ENCODE measurements at places on chromosomes 2 and 18.
A peak's percentile ranks its signal among the peaks of the same experiment; 100 is the strongest.

DNA sequence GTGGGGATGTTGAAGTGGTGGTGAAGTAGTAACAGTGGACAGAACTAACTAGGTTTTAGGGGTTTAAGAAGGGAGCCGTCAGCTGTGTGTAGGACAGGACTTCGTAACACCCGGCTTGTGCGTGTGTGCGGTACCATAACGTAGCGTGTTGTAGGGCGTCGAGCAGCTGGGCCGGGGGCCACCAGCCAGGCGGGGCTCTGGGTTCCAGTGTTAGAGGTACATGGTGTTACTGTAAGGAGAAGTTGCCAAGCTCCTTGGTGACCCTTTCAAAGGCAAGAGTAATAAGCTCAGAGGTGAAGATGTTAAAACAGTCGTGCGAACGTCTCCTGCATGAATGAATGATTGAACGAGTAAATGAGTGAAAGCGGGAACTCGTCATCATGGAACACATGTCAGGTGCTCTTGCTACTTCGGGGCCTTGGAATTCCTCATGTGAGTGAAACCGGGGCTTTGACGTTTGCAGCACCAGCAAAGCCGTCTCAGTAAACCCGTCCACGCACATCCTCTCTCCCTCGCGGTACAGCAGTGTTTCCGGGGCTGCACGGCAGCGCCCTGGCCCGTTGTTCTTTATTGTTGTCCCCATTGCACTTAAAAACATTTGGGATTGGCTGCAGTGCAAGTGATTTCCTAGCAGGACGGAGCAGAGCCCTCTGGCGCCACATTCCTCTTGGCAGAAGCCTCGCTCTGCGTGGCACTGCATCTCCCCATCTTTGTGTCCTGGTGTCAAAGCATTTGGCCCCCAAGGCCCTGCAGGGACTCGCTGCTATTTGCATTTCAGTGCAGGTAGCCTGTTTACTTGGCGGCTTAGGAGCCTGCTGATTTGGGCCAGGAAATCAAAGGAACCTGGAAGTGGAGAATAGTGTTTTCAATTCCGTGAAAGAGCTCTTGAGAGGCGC lies 115.0 kb downstream of the GBX2 start:
- DNase-seq, result no peak

- DNase-seq, result no peak
These were observed 131.6 kb upstream of the IL1R2 start for GRCh38 chr2:101860157-101860556.

DNA sequence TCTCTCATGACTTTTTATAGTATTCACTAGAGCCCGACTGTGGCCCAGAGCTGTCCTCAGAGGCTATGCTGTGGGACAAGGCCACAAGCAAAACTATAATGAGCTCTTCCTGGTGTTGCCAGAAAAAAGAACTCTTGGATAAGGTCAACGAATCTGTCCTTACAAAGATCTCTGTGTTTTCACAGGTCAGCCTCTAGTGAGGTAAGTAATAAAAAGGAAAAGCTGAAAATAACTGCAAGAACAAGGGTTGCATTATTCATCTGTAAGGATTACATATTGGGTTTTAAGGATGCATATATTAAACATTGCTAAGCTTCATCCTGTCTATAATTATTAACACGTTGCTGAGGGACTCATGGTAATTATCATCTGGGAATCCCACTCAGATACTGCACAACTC lies 62.8 kb upstream of the ATL2 start:
- no peak for DNase-seq

DNA sequence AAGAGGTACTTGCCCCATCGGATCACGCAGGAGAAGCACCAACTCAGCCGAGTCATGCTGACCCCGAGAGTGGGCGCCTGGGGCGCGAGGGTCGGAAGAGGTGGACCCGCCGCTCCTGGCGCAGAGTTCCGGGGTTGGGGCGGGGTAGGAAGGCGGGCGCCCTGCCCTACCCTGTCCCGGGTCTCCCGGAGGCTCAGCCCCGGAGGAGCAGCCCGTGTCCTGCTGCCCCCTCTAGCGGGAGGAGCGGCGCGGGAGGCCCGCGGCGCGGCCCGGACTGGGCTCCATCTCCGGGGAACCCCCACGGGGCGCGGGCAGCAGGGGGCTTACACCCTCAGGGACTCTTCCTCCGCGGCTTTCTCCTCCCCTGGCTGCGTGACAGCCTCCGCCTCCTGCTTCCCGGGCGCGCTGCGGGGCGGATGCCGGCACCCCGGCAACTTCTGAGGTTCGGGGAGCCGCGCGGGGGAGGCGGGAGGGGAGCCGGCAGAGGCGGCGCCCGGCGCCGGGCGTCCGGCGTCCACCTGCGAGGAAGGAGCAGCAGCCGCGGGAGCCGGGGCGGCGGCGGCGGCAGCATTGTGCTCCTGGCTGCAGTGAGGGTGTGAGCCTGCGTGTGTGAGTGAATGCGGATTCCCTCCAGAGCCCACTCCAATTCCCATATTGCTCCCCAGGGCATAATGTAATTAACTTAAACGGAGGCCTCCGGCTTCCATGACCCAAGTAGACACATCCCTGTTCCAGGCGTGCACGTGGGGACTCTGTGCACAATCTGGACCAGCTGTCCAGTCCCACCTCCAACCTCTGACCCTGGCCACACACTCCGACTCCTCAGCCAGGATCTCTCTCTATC lies 7.6 kb upstream of the TNS1 start:
- peak; percentile 5 for DNase-seq

DNA sequence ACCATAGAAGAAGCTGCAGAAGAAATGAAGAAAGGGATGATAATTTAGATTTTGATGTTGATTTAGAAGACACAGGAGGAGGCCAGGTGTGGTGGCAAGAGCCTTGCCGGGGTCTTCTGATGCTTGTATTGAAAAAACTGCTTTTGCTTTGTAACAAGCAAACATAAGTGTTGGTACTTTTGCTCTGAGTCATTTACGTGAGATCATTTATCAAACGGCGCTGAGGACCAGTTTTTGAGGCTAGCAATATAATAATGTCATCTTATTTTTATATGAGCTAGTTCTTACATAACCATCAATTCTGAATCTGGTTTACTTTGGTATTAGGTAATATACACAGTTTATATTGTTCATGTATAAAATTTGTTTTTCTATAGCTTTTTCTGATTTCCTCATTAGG lies 30.6 kb downstream of the SPTBN1 start:
- DNase-seq, result no peak

DNA sequence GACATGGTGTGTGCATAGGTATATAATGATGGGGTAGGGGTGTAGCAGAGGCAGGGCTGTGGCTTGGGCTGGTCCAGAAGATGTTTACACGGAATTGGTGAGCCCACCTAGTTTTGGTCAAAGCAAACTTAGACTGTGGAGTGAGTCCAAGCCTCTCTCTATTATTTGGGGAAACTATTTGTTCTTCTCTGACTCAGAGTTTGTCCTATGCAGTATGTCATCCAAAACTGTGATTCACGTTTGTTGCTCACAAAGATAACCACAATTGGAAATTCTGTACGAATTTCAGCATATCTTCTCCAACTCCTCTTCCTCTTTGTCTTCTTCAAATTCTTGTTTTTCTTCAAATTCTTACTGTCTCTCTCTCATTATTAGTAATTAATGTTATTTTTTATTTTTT lies 292.9 kb downstream of the XIRP2 start:
- DNase-seq, result no peak

DNA sequence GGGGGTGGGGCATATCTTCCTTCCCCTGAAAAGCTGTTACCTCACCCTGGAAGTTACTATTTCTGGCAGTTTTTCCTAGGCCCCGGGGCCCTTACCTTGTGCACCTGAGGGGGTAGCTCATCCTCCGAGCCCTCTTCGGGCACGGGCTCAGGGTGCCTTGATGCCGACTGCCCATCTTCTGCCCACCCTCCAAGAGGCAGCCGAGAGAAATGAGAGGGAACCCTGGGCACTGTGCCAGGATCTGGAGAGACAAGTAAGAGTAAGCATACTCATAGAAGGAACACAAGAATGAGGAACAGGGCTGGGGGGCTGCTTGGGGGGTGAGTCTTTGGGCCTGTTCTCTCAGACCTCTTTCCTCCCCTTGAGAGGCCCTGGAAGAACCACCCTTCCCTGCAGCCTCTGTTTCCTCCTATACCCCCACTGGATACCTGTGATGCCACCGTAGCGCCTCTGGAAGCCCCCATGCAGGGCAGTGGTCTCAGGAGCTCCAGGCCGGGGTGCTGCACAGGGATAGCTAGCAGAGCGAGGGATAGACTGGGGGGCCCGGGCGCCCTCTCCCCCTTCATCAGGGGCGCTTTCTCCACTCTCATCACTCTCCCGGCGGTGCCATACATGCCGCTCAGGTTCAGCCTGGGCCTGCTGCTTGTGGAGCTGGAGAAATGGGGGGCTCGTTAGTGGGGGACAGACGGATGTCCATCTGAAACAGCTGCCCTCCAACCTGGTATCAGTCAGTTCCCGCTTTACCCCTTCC lies 2.1 kb upstream of the ABCB6 start:
- no peak for DNase-seq

- DNase-seq, result peak; percentile 82
These were observed 34.4 kb downstream of the CENPO start for GRCh38 chr2:24827321-24828237.

DNA sequence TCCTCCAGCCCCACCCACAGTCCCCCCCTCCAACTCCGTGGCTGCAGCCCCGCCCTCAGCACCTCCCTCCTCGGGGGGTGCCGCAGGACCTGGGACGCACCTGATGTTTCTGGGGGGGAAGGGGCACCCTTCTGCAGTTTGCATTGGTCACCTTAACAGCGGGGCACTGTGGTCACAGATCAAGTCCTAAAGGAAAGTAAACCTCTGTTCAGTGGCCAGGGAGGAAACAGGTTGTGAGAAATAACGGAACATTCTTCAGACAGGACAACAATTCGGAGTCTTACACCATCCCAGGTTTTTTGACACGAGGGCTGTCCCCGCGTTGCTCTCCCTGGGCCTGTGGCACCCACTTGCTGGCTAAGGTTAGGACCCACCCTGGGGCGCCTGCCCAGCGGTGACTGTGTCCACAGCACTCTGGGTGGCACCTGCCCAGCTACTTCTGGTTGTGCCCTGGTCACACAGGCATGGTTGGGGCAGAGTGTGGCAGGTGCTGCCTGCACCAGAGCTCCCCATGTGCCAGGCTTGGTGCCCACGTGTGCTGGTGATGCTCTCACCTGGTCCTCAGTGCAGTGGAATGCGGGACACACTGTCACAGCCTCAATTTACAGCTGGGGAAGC lies 93.5 kb upstream of the OTOS start:
- DNase-seq, result no peak

GRCh38 chr2:132715386-132716351 lies 45.7 kb upstream of the LYPD1 start:
- DNase-seq, result no peak

All from OCI-M1 (cell line).